ENCODE measurements at places on chromosomes 16 and 17.

- DNase-seq: no peak
These were observed 68.6 kb downstream of the TMEM100 start for GRCh38 chr17:55654022-55654421.

- DNase-seq: peak; percentile 10
These were observed 31.1 kb downstream of the PPM1E start for GRCh38 chr17:58786586-58787295.

- DNase-seq: no peak
These were observed 40.7 kb downstream of the DNAJA2 start for GRCh38 chr16:46932802-46933201.

- no peak for DNase-seq
These were observed 38.6 kb downstream of the ELAC2 start for GRCh38 chr17:12979246-12979645.

GRCh38 chr17:41178341-41178740 lies 320 bp upstream of the KRTAP4-2 start:
- DNase-seq: peak; percentile 55

- no peak for DNase-seq
These were observed 6.8 kb upstream of the ANKS4B start for GRCh38 chr16:21226749-21227148.

DNA sequence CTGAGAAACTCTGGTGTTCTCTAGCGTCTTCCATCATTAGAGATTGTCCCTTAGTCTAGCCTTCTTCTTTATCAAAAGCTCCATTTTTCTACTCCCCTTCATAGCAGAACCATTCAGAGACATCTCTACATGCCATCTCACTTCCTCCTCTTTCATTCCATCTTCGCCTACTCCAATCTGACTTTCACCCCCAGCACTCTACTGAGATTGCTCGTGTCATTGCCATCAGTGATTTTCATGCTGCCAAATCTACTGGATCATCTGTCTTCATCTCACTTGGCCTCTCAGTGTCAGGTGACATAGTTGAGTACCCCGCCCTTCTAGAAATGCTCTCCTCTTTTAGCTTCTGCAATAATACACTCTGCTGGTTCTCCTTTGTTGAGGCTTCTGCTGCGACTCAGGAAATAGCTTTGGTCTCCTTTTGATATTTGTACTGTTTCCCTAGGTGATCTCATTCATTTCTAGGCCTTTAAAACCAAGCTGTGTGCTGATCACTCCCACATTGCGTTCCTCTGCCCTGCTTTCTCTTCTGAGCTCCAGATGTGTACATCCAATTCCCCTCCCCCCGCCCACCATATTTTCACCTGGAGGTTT lies 119.1 kb downstream of the FTO start:
- DNase-seq: peak; percentile 21

GRCh38 chr16:88793251-88793954 lies 8.4 kb upstream of the PIEZO1 start:
- DNase-seq: no peak

DNA sequence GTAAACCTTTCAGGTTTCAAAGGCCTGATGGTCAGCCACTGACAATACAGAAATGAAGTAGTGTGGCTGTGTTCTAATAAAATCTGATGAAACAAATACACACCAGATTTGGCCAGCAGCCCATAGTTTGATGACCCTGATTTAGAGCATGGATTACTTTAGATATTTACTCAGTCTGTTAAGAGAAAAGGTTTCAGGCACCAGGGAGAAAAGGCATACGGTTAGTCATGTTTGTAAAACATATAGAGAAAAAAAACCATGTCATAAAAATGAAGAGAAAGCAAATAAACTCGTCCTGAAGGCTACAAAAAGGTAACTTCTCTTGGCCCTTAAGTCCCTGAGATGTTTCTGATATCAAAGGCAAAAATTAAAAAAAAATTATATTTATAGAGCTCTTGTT lies 112.1 kb downstream of the ADAMTS18 start:
- no peak for DNase-seq

DNA sequence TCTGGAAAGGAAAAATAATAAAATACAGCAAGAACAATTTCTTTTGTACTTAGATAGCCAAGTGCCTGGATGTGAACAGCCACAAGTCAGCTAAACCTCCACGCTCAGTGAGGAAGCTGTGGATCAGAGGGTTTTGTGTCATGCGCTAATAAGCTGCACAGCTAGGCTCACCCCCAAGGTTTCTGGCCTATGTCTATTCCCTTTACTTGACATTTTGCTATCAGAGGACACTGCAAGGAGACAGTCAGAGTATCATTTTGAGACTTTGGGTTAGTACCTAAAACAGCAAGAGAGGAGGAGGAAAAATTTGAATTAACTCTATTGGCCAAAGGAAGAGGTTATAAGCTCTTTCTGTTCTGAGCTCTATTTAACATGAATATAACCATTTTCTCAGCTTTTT lies 139.3 kb downstream of the KCNJ2 start:
- DNase-seq: no peak

- no peak for DNase-seq
These were observed 6.3 kb upstream of the C1QTNF8 start for GRCh38 chr16:1102333-1102700.

- no peak for DNase-seq
These were observed 21.6 kb downstream of the EMC8 start for GRCh38 chr16:85777583-85778310.
